ENCODE measurements at places on chromosomes 4 and X. TPM values are rescaled to one million over a fixed set of nuclear protein-coding genes. Genes with fewer than 3 reads are reported as not detected.

DNA sequence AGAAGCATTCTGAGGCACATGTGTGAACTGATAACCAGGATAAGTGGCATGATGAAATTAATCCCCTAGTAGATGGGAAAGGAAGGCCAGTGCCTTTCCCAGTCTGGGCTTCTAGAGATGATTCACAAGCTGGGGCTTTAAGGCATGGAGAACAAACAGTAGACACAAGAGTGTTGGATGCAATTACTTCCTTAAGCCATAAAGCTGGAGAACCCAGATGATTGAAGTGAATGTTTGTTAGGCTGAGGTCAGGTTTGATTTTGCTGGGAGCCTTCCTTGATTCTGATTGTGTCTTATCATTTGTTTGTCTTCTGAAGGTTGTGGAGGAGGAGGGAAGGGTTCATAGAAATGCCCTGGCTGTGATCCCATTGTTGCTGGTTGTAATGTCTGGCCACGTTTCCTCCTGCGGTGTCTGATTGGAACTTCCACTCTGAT is 125.2 kb downstream of the NHS start:
- no peak for DNase-seq

Gene TLR3
- total RNA-seq = 4.3 TPM

- no peak for DNase-seq
These were observed 238.5 kb downstream of the PRDM5 start for GRCh38 chr4:120683897-120684540.

DNA sequence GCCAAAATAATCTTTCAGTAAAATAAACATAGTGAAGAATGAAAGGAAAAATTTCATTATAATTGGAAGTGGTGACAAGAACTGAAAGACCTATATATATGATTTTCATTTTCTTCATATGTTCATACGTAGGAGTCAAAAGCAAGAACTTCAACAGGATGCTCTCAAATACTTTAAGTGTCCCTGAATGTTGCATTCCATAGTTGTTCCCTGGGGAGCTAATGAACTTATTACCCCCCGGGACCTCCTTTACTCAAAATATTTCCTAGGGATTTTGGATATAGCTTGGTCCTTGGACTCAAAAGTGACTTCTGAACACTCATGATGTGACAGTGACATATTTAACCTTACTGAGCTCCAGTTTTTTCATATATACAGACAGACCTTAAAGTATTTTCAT is 44.9 kb upstream of the NDST4 start:
- DNase-seq = no peak

GRCh38 chrX:119622356-119623232 is 16.4 kb upstream of the NKRF start:
- no peak for DNase-seq

DNA sequence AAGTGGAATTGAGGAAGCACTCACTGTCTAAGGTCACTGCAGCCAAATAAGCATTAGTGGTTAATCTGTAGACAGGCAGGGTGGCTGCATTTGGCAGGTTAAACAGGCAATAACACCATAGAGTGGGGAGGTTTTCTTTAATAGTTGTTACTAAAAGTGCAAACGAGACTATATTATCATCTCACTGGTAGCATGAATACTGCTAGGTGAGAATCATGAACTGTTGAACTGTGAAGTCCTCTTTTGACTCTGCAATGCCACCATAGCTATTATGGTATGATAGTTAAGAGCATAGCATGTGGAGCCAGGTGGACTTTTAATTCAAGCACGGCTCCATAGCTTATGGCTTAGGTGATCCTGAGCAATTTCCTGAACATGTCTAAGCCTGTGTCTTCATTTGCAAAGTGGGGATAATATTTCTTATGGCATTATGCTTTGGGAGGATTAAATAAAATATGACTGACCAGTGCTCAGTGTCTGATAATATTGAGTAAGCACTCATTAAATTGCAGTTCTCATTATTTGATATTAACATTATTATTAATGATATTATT is 235.6 kb upstream of the HHIP start:
- no peak for DNase-seq

- no peak for DNase-seq
These were observed 56.6 kb upstream of the NRK start for GRCh38 chrX:105765691-105766090.

DNA sequence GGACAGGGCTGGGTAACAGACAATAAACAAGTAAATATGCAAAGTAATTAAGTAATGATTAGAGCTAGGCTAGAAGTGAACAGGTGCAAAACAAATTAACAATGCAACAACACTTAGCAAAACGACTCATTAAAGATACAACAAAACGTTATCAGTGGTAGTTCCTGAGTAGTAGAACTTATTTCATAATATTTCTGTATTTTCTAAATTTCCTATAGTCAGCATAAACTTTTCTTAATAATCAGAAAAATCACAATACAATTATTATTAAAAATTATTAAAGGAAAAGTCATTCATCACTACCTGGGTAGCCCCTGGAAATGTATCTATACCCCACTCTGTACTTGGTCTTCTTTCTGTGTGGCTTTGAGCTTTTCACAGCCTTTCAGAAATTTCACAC is 166.6 kb downstream of the GBA3 start:
- DNase-seq = no peak

Data from breast epithelium (tissue), 4 donors.